ENCODE measurements at places on chromosomes 2 and 18.

DNA sequence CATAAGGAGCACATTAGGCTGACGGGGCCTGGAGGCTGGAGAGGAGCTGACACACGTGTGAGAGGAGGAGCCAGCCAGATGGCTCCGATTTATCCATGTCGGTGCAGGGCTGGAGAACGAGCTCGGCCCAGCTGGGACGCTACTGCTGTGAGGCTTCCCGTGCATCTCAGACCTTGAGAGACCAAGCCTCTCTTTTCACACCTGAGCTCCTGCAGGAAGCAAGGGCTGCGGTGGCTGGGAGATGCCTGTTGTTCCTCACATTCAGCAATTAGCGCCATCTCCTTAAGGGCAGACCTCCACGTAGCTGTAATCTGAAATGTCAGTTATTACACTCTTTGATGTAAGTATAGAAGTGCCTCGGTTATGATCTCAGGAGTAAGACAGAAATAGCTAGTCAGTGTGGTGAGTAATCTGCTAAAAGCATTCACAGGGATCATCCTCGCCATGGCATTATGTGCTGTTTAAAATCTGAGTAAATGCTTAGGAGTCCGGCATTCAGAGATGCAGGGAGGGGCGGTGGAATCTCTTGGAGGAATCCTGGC lies 107.9 kb downstream of the PRKCE start:
- DNase-seq, result no peak

DNA sequence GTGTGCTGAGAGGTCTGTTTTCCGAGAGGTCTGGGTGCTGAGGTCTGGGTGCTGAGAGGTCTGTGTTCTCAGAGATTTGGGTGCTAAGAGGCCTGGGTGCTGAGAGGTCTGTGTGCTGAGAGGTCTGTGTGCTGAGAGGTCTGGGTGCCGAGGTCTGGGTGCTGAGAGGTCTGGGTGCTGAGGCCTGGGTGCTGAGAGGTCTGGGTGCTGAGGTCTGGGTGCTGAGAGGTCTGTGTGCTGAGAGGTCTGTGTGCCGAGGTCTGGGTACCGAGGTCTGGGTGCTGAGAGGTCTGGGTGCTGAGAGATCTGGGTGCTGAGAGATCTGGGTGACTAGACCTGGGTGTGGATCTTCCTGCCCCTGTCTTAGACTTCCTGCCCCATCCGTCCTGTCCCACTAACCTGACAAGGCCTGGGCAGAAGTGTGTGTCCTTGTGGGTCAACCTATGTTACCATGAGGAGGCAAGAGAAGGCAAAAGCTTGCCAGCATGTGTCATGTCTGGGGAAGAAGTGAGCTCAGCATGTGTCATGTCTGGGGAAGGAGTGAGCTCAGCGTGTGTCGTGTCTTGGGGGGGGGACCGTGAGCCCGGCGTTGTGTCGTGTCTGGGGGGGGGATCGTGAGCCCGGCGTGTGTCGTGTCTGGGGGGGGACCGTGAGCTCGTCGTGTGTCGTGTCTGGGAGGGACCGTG lies 69.3 kb downstream of the KCNG2 start:
- no peak for DNase-seq

- DNase-seq, result no peak
Observed at GRCh38 chr2:129152514-129152913, 827.0 kb upstream of the RAB6C start.

- no peak for DNase-seq
Observed at GRCh38 chr2:104867813-104868504, 14.0 kb downstream of the POU3F3 start.

GRCh38 chr2:230737300-230737699 lies 24.7 kb downstream of the CAB39 start:
- no peak for DNase-seq

- DNase-seq, result no peak
Observed at GRCh38 chr18:46190667-46191066, 86.5 kb downstream of the HAUS1 start.

DNA sequence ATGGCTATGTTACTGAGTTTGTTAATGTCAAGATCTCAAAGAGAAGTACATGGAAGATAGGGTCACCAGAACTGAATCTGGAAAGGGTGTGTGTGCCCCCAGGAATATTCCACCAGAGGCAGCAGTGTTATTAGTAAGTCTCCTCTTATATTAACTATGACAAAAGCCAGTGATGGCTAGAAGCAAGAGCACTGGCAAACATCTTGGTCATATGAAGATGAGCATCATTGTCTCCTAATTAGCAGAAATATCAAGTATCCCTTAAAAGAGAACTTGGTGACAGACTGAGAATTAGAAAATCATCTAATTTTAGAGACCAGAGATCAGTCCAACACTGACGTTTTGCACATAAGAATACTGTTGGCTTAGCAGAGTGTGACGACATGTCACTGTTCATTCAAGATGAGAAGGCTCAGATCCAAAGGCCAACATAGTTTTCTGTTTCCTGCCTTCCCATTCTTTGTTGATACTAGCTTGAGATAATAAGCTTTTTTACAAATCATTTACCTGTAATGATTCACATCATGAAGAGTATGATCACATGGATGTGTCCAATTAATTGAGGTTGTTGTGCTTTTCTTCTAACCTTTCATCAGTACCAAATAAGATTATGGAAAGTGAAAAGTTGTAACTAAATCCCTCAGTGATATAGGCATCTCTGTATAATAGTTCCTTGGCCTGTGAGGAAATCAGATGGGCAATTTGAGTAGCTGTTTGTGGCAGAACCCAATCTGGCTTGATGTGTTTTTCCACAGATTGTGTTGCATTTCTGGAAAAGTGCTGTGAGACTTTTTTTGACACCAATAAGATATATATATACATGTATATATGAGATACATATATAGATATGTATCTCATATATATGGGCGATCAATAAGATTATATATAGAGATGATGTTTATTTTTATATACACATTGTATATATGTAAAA lies 44.5 kb downstream of the MAPRE2 start:
- DNase-seq, result no peak

- peak; percentile 36 for DNase-seq
Observed at GRCh38 chr2:109322111-109322510, 193.1 kb downstream of the SH3RF3 start.

DNA sequence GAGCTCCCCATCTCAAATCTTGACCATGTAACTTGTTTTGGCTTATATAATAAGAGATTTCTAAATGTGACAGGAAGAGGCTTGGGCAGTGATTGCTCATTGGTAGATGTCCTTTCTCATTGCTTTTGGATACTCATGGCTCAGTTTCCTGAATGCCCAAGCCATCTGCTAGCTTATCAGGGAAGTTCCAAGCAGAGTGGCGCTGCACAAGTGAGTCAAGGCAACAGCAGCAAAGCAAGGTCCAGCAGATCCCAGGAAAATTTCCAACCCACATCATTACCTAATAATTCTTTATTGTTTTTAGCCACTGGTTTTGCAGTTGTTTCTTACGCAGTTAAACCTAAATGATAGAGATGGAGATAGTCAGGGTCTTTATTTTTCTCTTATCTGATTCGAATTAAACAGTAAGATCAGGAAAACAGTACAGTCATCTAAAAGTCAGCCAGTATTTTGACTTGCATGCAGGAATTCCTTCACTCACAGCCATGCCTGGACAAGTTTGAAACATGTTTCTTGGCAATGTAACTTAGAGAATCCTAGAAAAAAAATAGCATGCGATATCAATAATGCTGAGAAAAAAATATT lies 349.7 kb upstream of the TMEFF2 start:
- no peak for DNase-seq

DNA sequence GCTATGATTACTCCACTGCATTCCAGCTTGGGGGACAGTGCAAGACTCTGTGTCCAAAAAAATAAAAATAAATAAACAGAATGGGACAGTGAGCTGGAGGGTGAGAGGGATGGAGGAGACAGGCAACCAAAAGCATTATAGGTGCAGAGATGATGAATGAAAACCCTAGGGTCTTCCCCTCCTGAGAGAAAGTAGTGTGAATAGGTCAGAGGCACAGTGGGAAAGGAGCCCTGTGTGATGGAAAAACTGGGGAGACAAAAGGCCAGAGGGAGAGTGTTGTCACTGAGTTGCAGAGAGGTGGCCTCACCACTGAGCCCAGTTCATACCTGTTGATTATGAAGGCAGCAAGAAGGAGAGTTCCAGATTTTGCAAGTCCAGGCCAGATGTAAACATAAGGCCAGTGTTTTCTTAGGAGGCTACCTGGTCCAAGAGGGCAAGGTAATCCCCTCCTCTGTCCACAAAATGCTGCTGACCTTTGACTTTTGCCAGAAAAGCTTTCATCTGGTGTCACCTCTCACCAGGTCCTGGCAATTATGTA lies 17.6 kb upstream of the AGFG1 start:
- DNase-seq, result no peak

DNA sequence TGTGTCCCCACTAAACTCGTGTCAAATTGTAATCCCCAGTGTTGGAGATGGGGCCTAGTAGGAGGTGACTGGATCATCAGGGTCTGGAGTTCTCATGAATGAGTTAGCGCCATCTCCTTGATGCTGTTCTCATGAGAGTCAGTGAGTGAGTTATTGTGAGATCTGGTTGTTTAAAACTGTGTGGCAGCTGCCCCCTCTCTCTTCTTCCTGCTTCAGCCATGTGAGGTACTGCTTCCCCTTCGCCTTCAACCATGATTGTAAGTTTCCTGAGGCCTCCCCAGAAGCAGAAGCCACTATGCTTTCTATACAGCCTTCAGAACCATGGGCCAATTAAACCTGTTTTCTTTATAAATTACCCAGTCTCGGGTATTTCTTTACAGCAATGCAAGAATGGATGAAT lies 50.4 kb downstream of the AP1S3 start:
- DNase-seq, result no peak

DNA sequence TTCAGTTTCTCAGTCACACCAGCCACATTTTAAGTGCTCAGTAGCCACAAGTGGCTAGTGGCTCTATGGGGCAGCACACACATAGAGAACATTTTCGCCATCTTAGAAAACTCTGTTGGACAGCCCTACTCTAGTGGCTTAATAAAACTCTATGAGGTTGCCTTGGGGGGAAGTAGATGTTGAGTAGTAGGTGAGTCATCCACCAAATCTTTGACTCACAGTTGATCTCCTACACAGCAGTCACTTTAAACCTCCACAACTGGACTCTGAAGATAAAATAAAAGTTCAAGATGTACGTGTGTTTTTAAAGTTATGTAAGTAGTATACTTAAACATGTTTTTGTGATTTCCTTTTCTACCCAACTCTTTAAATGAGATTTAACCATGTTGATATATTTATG lies 379.0 kb downstream of the SETBP1 start:
- no peak for DNase-seq

DNA sequence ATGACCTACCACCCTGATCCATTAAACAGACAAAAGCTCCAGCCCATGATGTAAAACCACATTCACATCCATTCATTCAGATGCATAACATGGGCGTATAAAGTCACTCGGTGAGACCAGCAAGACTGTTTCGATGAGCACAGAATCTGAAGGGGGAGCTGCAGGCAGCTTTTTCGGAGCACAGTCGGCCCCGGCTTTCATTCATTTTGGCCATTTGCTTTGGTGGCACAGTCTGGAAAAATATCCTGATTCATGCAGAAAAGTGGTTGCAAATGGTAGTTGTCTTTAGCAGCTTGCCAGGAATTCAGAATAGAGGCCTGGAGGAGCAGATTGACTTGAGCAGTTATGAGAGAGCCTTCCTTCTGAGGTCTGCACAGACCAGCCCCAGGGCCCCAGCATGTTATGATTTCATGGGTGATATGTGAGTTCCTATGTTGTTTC lies 11.2 kb downstream of the ARID5A start:
- DNase-seq, result no peak

DNA sequence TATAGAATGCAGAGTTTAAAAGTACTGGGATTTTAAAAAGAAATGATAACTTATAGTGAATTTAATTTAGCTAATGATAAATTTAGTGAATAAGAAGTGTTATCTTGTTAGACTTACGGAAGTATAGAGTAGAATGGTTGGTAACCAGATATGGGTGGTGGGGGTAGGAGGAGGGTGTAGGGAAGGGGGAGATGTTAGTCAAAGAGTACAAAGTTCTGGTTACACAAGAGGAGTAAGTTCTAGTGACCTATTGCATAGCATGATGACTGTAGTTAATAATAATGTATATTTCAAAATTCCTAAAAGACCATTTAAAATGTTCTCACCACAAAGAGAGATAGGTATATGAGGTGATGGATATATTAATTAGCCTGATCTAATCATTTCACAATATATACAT lies 184.8 kb upstream of the STON1 start:
- DNase-seq, result no peak

DNA sequence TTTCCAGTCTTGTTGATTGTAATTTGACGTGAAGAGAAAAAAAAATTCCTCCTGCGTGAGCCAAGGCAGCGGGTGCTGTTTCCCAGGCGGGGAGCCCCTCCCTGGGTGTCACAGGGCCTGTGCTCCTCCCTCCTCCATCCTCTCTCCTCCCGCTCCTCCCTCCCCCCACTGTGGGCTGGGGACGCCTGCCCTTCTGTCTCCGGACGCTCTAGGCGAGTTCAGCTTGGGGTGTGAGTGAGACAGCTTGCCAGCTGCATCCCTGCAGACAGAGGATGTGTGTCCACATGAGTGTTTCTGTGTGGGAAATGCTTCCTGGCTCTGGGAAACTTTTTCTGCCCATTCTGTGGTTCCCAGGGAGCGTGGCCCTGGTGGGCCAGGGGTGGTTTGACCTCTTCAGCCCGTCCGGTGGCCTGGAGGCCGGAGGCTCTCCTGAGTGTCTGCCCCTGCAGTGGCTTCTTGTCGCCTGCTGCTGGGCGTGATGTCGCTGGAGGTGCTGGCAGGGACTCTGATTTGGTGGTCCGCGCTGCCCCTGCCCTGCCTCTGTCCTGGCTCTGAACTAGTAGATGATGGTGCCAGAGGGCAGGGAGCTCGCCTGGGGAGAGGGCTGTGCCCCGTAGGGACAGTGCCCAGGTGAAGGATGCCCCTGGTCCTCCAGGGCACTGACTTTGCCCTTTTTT lies 96.4 kb downstream of the USP40 start:
- peak; percentile 31 for DNase-seq

DNA sequence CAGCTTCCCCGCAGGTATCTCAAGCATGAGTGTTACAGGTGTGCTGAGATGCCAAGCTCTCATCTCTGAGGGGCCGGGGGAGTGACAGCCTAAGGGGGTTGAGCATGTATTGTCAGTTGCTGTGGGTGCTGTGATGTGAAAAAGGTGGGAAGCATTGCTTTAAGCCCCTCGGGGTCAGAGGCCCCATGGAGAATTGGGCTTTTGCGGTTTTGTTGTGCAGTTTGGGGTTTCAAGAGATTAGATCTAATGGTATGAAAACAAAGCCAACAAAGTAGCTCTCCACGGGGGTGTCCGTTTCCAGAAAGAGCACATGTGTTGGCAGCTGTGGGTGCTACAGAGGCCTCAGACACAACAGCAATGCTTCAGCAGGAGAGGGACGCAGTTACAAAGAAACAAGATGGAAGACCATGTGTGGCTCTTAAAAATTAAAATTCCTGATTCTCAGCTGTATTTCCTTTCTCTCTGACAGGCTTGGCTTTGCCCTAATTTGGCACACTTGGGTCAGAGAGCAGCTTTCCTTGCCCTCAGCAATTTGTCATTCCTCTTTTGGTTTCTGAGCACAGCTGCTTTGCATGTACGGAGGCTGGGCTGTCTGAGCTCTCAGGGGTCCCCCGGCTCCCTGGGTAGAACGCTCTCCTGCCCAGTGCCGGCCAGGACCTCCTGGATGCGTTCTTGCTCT lies 69.9 kb downstream of the TMEM247 start:
- no peak for DNase-seq

DNA sequence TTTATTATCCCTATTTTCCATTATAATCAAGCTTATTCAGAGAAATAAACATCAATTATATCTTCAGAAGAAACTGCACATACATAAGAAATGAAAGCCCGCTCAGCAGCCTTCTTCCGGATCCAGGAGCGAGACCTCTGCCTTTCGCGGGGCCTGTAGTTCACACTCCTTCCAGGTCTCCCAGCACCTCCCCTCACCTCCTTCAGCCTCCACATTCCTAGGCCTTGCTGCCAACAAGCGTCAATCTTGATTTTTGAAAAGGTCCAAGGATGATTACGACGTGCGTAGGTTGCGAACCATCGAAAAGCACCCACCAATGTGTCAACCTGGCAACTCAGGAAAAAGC lies 355 bp upstream of the KIDINS220 start:
- DNase-seq, result no peak

Data from right renal cortex interstitium (tissue), 3 donors.